Upper lobe of left lung (tissue), 6 donors: ENCODE measurements at places on chromosomes 3 and 15. TPM values are rescaled to one million over a fixed set of nuclear protein-coding genes. Genes with fewer than 3 reads are reported as not detected.

SRGAP3 gene
- total RNA-seq, result 17.8 TPM

GRCh38 chr3:42691816-42692666, 6.7 kb downstream of the KLHL40 start:
- DNase-seq, result no peak
- no peak overlapping the region for H3K4me3 ChIP-seq
- no peaks in the 10 kb centered on the region for H3K27me3 ChIP-seq
- no peaks in the 10 kb centered on the region for H3K4me1 ChIP-seq

GRCh38 chr3:179450261-179450701, 989 bp downstream of the GNB4 start:
- DNase-seq, result no peak
- H3K36me3 ChIP-seq, result no peaks in the 10 kb centered on the region
- no peaks in the 10 kb centered on the region for H3K27me3 ChIP-seq
- H3K4me1 ChIP-seq, result peaks cover 26% of the 10 kb centered on the region
- peak overlapping the region; percentile 81 for H3K4me3 ChIP-seq

GRCh38 chr3:133136114-133137041, 98.2 kb downstream of the TMEM108 start:
- H3K4me3 ChIP-seq, result no peak overlapping the region
- no peaks in the 10 kb centered on the region for H3K27me3 ChIP-seq
- H3K4me1 ChIP-seq, result no peaks in the 10 kb centered on the region
- H3K27ac ChIP-seq, result no peak overlapping the region
- no peak for DNase-seq
- no peaks in the 10 kb centered on the region for H3K36me3 ChIP-seq
